NCI-H1694 treated with DMSO at 0.1 percent for 48 hours (cell line): ENCODE measurements at places on chromosomes 11 and 22.

DNA sequence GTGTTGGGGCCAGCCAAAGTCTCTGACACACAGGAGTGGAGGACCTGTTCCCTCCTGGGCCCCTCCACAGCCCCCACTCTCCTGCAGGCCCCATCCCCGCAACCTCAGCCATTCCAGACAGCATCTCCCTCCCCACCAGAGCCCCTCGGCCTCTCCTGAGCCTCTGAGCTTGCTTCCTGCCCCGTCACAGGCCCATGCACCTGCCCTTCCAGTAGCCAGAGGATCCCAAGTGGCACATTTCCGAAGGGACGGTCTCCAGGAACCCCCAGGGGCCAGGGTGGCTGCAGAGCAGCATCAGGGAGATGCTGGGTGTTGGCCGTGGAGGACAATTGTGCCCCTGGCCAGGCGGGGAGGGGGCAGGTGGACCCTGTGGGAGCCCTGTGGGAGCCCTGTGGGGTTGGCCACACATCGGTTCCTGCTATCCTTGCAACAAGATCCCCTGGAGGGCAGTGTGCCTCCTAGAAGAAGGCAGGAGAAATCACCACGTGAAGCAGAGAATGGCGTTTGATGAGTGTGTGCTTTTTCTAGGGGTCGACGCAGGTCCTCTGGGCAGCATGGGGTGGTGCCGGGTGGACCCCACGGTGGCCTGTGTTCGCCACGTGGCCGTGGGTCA is 45.3 kb upstream of the PPARA start:
- no peak for DNase-seq

GRCh38 chr11:60528465-60528864 is 13.3 kb downstream of the MS4A13 start:
- DNase-seq = no peak

GRCh38 chr11:15136166-15136565 is 21.4 kb downstream of the INSC start:
- DNase-seq = no peak

DNA sequence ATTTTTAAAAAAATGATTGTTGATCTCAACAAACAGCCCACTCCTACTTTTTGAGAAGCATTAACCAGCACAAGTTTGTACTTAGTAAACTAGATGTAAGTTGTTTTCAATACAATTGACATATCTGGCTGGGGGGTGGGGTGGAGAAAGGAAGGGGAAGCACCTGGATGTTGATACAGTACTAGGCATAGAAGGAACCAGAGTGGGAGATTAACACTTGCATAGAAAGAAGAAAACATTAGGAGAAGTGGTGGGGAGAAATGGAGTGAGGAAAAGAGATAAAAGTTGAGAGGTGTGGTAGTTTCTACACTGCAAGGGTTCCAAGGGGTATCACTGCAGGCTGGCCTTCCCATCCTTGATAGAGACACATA is 10.6 kb upstream of the GAB2 start:
- no peak for DNase-seq

GRCh38 chr11:12361682-12362081 is 15.7 kb upstream of the PARVA start:
- DNase-seq = peak; percentile 42

DNA sequence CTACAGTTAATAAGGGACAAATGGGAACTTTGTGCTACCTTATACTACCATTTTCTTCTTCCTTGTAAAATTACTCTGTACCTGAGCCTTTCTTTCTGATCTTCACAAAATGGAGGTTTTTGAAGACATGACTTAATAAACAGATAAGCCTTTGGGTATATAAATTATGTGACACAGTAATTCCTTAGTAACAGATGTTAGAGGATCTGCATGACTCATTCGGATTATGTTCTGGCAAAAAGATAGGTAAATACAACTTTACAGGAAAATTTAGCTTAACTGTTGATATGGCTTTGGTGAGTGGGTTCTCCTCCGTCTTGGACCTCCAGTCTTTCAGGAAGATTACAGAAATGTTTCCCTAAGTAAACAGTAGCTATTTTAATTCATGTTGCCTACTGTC is 61.8 kb downstream of the BID start:
- peak; percentile 1 for DNase-seq

DNA sequence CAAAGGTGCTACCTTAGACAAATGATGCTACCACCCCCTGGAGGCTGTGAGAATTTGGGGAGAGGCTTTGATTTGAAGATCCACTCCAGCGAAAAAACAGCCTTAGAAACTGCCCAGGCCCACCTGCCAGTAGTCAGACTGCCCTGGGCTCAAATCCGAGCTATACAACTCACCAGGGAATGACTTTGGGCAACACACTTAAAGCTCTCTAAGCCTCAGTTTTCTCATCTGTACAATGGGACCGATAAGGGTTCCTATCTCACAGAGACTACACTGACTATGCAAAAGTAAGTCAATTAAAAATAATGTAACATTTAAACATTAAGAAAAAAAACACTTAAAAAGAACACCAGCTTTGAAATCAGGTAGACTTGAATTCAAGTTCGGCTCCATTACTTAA is 19.9 kb downstream of the VWCE start:
- DNase-seq = no peak

- DNase-seq = no peak
Observed at GRCh38 chr22:39312410-39312809, 7.0 kb downstream of the RPL3 start.

DNA sequence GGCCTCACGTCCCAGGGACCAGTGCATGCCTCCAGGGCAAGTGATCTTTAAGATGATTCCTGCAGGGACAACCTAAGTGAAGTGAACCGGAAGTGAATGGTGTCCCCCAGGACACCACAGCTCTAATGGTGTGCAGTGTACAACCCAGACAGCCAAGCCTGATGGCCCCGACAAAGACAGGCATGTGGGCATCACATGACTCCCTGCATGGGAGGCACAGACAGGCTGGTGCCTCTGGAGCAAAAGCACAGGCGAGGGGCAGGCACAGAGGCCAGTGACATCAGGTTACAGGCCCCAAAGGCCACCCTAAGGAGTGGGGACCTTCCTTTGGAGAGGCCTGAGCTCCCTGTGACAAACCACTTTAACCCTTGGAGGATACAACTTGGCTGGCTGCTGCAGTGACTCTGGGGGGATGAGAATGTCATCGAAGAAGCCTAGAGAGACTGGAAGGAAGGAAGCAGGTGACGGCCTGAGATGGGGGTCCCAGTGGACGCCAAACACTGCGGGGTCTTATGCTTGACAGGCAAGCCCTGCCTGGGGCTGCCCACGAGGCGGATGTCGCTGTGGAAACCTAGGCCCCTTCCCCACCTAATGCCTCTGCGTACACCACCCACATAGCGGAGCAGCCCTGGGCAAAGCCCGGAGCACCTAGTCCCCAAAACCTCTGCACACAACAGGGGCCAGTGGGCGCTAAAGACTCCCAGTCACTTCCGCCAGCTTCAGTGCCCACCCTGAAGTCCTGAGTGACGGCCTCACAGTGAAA is 12.4 kb downstream of the POLR3H start:
- no peak for DNase-seq

- DNase-seq = no peak
Observed at GRCh38 chr22:17379944-17380343, 10.7 kb downstream of the CECR2 start.

GRCh38 chr11:464316-464715 is 14.2 kb downstream of the PTDSS2 start:
- DNase-seq = no peak

GRCh38 chr22:44329179-44329796 is 16.5 kb upstream of the SHISAL1 start:
- DNase-seq = no peak

- peak; percentile 48 for DNase-seq
Observed at GRCh38 chr11:44775366-44775984, 48.7 kb downstream of the TSPAN18 start.

GRCh38 chr22:35021161-35021560 is 44.8 kb upstream of the ISX start:
- no peak for DNase-seq

DNA sequence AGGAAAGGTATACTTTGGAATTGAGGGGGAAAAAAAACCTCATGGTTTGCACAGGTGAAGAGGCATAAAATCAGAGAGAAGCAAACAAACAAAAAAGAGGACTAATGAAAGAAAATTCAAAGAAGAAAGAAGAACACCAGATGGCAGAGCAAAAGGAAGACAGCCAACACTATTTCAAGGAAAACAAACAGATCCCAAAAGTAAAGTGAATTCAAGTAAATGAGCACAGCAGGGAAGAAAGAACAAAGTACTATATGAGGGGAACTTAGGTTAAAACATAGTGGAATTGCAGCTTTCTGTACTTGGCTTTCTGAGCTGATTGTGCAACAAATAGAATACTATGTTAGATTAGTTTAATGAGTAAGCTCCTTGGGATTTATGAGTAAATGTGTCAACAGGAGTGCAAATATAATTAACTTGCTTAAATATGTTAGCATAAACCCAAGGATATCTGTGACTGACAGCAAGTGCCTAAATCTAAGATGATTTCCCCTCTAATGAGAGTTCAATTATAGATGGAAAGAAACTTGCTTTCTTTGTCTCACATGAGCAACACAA is 404.6 kb upstream of the CNTN5 start:
- DNase-seq = no peak

DNA sequence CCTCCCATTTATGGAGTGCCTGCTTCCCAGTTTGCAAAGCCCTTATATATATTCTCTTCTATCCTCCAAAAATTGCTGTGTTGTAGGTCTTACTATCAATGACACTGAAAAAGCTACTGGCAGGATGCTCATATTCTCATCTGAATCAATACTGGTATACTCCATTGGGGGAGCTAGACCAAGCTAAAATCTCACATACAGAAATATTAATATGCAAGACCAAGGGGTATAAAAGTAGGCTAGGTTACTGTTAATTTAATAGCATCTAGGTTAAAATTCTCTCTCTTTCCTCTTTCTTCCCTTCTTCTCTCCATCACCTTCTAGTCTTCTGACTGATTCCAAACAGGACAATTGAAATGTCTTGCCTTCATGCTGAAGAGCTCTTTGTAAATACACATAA is 17.1 kb upstream of the BDNF start:
- DNase-seq = no peak

DNA sequence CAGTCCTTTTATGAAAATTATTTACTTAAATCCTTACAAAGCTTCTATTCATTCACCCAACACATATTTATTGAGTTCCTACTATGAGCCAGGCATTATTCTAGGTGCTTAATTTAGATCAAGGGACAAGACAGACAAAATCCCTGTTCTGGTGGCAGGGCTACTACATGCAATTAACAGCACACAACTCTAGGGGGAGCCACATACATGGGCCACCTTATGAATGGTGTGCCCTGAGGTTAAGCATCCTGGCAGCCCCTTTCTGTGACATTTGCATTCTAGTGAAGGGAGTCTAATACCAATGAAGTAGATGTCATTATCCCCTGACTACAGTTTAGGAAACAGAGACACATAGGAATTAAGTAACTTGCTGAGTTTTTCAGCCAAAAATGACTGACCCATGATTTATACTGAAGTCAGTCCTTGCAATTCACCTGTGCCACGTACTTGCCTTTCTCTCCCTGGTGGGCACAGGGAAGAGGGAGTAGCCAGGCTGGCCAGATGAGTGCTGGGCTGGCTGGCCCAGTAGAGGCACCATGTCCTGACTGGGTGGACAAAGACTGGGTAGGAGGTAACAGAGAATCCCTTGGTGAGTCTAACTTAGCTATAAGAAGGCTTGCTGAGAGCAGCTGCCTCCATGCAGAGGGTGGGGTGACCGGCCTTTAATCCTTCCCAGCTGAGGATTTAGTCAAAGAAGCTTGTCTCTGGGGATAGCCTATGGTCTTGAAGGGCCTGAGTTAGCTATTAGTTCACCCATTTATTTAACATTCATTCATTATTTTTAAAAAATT is 52.0 kb upstream of the ELF5 start:
- DNase-seq = peak; percentile 4

- no peak for DNase-seq
Observed at GRCh38 chr22:42324990-42325710, 54.7 kb upstream of the TCF20 start.

GRCh38 chr22:24486501-24486921 is 8.6 kb upstream of the UPB1 start:
- DNase-seq = no peak

DNA sequence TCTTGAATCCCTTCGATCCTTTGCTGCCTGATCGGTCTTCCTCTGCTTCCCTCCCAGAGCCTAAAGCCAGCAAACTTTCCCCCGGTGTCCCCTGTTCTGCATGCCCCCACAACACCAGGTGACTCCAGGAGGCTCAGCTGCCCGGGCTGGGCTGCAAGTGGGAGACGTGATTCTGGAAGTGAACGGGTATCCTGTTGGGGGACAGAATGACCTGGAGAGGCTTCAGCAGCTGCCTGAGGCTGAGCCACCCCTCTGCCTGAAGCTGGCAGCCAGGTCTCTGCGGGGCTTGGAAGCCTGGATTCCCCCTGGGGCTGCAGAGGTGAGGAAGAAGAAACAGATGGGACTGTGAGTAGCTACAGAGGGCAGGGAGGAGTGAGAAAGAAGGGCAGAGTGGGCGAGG is 3.6 kb downstream of the NHERF4 start:
- DNase-seq = no peak

DNA sequence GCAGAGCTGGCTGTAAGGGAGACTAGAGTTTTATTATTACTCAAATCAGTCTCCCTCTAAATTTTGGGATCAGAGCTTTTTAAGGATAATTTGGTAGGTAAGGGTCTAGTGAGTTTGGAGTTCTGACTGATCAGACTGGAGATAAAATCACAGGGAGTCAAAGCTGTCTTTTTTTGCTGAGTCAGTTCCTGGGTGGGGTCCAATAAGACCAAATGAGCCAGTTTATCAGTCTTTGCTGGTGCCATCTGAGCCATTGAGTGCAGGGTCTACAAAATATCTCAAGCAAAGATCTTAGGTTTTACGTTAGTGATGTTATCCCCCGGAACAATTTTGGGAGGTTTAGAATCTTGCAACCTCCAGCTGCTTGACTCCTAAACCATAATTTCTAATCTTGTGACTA is 935.1 kb upstream of the RAG2 start:
- DNase-seq = no peak

GRCh38 chr11:35639591-35640179 is 21.4 kb downstream of the FJX1 start:
- DNase-seq = no peak

GRCh38 chr11:9004183-9004926 is 554 bp upstream of the NRIP3 start:
- no peak for DNase-seq
